ENCODE measurements at places on chromosomes 1 and 21.

DNA sequence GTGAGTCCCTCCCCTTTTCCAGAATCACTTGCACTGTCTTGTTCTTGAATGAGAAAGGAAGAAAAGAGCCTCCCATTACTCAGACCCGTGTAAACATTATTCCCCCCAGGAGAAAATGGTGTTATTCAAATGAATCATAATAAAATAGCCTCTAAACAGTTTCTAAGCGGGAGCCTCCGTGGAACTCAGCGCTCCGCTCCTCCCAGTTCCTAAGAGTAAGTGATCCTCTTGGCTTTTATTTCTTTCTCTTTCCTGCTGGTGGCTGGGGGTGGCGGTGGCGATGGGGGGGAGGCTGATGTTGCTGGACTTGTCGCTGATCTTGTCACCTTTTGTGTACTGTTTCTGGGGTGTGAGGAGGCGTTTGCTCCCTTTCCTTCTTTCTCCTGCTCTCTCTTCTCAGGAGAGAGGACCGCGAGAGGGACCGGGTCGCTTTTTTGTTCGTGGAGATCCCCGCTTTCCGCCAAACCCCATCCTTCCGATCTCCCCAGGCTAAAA lies 781 bp downstream of the PROX1 start:
- peak; percentile 42 for DNase-seq

DNA sequence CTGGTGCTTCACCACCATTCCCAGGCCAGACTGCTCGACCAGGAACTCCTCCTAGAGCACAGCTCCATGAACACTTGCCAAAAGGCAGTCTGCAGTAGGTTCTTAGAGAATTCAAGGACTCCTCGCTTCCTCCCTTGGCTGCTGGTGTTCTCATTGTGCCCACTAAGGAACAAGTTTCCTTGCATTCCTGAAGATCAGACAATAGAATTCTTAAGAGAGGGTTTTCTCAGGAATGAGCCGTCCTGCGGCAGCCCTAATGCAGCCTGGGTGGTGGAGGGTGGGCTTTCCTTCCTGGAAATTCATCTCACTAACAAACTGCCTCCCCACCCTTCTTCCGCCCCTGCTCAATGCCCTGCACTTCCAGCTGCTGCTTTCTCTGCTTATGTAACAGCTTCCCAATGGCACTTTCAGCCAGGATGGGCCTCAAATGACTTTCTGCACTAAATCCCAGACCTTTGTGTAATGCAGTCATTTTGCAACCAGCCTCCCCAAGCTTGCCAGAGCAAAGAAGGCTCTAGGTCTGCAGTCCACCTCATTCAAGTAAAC lies 287.9 kb downstream of the PLPP3 start:
- no peak for DNase-seq

DNA sequence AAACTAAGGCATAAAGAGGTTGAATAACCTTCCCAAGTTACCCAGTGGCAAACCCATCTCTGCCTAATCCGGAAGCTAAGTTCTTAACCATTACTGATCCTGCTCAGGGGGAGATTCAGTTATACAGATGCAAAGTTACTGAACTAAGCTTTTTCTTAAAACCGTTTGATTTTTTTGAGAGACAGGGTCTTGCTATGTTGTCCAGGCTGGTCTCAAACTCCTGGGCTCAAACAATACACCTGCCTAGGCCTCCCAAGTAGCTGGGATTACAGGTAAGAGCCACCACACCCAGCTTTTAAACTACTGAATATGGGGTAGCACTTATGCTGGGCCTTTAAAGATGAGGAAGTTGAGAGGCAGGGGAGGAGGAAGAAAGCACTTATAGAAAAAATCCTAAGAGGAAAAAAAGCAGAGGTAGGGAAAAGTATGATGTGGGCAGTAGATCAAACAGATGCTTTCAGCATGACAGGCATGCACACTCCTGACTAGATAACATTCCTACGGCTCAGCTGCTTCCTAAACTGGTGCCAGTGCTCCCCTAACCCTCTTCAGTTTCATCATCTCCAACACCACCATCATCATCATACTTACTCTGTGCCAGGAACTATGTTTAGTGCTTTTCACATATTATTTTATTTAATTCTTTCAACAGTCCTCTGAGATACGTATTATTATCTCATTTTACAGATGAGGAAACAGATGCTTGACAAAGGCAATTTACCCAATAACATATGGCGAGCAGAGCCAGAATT lies 5.8 kb downstream of the PAFAH2 start:
- no peak for DNase-seq

DNA sequence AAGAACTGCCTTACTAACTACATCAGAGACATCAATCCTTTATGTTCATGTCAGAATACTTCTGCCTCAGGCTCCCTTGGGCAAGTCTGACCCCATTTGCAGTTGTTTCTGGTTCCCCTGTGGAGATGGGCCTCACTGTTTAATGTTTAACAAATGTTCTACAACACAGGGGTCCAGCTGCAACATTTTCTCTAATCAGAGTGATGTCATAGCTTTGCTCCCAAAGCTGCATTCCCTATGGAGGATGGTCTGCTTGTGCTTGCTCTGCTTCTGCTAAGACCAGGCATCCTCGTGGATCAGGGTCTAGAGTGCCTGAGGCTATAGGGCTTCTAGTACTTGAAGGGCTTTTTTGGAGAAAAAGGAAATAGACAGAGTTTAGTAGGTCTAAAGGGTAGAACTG lies 1071.2 kb downstream of the TTLL7 start:
- DNase-seq, result no peak

GRCh38 chr21:38838598-38839327 lies 33.0 kb downstream of the ETS2 start:
- DNase-seq, result no peak

- no peak for DNase-seq
Observed at GRCh38 chr1:31485166-31485565, 72.2 kb downstream of the SERINC2 start.

- DNase-seq, result peak; percentile 23
Observed at GRCh38 chr1:85502171-85502570, 37.2 kb upstream of the DDAH1 start.

- no peak for DNase-seq
Observed at GRCh38 chr21:37292941-37293340, 25.8 kb upstream of the VPS26C start.

GRCh38 chr21:45866551-45866950 lies 115.0 kb upstream of the COL6A1 start:
- DNase-seq, result no peak

GRCh38 chr1:164910671-164911070 lies 351.7 kb downstream of the PBX1 start:
- no peak for DNase-seq

DNA sequence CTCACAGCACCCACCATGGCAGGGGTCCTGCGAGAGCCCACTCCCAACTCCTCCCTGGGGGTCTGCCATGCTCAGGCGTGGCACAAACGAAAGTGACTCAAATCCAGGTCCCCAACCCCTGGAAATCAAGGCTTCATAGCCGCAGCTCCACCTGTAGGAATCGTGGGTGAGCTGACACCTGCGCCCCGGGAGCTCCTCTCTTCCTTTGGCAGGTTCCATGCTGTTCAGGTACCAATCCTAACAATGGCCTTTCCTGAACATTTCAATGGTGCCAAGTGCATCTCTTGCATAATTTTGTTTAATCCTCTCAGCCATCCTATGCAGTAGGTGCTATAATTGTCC lies 28.9 kb upstream of the NPPB start:
- DNase-seq, result no peak

GRCh38 chr1:93735722-93736121 lies 54.1 kb upstream of the BCAR3 start:
- DNase-seq, result peak; percentile 98

DNA sequence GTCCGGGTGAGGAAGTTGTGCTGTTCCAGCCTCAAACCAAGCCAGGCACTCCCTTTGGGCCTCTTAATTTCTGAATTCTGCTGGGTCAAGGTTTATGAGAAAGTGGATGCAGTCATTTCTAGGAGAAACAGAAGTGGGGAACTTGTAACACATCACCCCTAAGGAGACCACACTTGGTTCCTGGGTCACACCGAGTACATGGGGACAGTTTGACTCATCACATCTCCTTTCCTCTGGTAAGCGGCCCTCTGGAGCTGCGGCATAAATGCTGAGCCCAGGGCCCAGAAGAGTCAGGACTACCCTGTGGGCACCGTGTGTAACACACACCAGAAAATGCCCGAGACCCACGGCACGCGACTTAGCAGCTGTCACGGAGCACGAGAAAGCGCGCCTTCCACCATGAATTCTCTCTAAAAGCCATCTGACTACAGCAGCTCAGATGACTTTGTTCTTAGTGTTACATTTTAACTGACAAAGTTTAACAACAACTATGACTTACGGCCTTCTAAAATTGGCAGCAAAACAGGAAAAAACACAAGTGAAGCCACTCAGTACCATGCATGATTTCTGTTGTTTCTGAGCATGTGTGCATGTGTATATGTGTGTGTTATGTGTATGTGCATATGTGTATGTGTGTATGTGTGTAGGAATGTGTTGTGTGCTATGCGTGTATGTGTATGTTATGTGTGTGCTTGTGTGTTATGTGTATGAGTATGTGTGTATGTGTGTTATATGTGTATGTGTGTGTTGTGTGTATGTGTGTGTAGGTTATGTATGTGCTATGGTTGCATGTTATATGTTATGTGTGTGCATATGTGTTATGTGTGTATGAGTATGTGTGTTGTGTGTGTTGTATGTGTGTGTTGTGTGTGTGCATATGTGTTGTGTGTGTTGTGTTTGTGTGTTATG lies 50.8 kb downstream of the TOMM20 start:
- no peak for DNase-seq

DNA sequence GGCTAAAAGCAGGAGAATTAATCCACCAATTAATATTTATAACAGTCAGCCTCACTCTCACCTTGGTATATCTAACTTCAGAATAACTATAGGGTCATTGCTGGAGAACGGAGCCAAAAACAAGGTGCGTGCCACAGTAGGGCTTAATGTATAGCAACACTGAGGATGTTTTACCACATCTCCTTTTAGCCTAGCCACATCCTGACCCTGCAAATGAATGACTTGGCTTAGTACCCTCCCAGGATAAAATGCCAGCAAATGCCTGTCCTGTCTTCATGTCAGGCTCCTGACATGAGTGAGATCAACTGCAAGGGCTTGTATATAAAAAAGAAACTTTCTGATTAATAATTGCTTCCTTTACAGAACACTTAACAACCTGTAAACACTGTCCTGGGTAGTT lies 2.7 kb upstream of the CDC42BPA start:
- DNase-seq, result no peak

GRCh38 chr21:14120091-14120734 lies 90.5 kb downstream of the LIPI start:
- peak; percentile 7 for DNase-seq

GRCh38 chr1:226001963-226002666 lies 3.0 kb upstream of the SDE2 start:
- DNase-seq, result peak; percentile 67

- no peak for DNase-seq
Observed at GRCh38 chr21:33998402-33998801, 75.0 kb upstream of the MRPS6 start.

DNA sequence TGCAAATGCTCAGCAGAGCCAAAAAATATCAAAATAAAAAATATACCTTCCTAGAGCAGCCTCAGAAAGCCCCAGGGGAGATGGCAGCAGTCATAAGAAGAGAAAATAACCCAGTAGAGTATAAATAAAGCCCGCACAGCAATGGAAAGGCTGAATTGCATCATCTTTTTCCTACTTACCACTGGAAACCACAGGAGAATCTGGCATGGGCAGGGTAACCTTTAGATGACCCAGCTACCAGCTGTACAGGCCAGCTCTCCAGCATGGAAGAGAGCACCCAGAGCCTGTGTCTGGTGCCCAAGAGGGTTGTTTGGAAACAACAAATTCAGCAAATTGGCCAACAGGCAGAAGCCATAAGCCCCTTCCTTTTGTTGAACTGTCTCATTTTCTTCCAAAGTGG lies 253.1 kb downstream of the OMA1 start:
- no peak for DNase-seq

DNA sequence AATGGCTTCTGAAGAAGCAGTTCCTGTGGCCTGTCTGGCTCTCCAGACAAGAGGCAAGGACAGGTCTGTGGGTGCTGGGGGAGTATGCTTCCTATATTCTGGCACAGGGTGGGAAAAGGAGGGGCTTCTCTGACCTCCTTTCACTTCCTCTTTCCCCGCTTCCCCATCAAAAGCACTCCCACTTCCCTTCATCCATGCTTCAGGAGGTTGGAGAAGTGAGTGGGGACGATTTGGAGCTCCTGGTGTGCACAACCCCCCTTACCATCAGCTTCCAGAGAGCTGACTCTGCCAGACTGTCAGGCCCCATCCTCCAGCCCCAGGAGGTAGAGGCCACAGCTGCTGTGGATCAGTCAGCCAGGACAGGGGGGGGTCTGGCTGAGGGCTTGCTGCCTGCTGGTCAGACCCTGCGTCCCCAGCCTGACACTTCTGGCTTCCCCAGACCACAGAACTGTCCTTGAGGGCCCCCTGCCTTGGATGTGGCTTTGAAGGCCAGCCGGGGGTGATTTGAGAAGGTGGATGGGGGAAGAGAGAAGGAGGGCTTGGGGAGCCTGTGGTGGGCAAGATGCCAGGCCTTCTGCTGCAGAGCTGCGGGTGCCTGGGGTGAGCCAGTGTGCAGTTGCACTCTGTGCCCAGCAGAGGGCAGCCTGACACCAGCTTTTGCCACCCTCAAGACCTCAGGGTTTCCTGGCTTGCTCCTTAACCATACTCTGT lies 21.5 kb upstream of the TMEM222 start:
- DNase-seq, result peak; percentile 86

- DNase-seq, result no peak
Observed at GRCh38 chr1:246959944-246960693, 28.4 kb upstream of the AHCTF1 start.

DNA sequence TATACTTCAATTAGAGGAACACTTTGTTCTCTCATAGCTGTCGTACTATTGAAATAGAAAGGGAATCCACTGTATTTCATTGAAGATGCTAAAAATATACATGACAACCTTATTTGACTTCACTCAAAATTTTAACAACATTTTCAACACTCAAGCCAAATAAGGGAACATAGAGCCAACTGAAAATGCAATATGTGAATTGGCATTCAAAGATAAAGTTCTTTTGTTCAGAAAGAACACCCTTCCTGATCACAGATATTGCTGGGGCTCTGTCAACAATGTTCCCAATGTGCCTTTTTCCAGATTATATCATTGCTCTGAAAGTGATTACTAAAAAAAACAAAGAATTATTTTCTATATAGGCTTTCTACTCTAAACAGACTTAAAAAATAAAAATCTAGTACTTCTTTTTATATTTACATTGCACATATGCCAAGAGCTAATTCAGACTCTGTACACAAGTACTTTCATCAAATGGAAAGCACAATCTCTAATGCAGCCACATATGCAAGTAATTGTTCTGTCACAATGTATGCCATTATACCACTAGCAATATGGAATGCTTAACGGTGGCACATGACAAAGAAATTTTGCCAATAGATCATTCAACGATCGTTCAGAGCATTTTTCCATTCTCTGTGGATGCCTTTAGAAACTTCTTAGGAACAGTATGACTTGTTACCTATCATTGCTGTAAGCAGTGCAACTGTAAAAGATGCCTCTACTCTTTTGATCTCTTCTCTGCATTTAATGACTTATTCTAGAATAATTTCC lies 171.0 kb downstream of the EIF4G3 start:
- DNase-seq, result no peak

GRCh38 chr1:112805155-112805853 lies 90.2 kb upstream of the PPM1J start:
- DNase-seq, result no peak

GRCh38 chr1:172134087-172134731 lies 286.3 kb upstream of the C1orf105 start:
- DNase-seq, result no peak
